ENCODE measurements at places on chromosomes 6 and 20.

- no peak for DNase-seq
These were observed 5.0 kb upstream of the DSE start for GRCh38 chr6:116365743-116366142.

DNA sequence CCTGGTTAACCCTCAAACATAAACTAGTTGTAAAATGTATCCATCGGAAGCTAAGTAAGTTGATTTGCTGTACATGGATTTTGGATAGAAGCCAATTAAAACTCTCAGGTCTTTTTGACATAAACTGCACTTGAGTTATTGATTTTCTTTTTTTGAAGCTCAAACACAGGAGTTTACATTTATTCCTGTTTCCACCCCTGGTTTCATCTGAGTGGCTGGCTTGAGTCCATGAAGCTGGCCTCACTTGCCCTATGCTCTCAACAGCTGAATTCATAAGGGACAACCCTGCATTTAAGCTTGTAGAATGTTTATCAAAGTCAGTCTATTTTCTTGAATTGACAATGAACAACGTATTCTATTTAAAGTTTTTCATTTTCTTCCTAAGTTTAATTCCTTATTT is 58.1 kb upstream of the PLEKHG1 start:
- DNase-seq, result no peak

DNA sequence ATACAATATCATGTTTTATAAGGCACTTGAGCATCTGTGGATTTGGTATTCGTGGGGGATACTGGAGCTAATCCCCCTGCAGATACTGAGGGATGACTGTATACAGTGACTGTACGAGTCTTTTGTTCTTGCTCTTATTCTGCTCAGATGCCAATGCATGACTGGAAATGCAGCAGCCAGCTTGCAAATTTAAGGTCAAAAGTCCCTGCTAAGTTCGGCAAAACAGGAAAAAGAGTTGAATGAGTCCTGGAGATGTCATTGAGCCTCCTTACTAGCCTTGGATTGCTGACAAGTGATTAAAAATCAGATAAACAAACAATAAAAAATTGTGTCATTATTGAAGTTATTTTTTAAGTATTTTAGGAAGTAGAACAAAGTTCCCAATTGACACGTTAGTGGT is 599.3 kb upstream of the IMPG1 start:
- no peak for DNase-seq

DNA sequence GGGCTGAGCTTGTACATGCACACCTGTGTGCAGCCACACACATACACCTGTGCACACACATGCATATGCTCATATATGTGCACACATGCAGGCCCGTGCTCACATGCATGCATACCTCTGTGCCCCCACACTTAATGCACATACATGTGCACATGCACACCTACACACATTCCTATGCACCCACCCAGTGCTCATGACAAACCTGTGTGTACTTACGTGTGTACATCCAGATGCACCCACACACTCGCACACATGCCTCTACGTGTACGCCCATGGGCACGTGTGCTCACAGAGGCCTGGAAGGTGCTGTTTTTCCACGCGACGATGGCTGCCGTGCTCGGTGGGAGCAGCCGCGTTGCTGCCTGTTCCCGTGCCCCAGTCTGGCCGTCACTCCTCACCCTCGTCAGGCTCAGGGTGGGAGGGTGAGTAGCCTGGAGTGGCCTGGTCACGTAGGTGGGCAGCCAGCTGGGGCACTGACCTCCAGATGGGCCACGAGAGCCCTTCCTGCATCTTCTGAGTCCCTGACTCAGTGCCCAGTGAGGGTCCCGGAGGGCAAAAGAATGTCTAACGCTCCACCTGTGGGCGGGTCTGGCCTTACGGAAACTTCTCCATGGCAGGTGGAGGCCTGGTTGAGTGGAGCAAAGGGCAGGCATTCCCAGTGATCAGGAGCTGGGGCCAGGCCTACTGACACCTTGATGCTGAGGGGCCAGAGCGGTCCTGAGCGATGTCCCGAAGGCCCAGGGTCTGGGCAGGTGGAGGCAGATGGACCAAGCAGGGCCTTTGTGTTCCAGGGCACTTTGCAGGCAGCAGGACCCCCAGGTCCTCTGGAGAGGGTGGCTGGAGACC is 8.0 kb upstream of the GATA5 start:
- no peak for DNase-seq

DNA sequence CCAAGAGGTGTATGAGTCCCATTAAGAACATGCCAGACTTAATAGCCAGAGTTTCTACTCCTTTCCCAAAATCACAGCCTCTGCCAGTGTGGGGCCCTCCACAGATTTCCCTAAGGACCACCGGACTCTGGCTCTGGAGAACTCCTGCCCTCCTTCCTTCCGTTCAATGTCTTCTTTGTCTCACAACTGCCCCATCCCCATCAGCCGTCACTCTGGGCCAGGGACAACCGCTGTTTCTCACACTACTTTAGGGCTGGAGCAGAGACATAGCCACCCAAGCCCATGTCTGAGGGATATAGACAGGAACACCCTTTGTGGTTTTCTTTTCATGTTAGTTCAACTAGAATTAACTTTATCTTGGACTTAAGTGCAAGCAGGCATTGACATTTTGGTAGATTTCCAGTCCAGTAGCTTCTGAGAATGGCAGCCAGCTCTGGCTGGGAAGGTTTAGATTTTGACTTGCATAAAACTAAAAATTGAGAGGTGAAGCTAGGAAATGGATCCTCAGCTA is 6.7 kb upstream of the ACSS1 start:
- no peak for DNase-seq

DNA sequence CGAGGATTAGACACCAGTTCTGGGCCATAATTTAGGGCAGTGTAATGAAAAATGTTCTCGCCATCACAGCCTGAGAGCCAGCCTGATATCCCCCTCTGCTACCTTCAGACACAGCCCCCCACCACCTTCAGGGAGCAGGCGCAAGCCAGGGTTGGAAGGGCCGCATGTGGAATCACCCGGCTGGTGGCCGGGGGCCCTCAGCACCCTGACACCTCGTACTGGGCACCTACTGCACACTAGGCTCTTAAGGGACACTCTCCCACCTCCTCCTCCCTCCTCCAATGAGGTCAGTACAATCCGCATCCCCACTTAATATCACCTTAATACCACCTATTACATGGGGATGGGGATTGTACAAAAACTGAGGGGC is 55.5 kb downstream of the BMP7 start:
- DNase-seq, result no peak

DNA sequence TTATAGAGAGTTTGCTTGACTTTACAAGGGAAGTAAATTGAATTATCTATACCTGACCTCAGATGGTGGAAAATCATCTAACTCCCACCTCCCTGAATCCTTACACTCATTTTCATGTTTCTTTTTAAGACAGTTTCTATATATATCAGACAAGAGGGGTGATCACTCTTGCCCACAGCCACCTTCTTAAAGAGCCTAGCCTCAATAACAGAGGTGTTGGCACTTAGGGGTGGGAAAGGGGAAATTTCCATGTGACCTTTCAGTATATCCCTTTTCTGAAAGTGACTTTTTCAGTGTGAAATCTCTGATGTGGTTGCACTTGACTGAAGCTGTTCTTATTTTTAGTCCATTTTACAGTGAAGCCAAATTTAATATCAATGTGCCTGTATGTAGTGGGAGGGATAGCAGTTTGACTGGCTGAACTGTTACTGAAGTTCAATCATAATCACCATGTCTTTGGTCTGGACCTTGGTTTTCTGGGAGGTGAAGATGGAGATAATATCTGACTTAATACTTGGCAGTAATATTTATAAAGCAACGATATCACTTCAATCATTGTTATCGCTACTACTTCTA is 141.3 kb downstream of the MAP3K7 start:
- DNase-seq, result peak; percentile 41

DNA sequence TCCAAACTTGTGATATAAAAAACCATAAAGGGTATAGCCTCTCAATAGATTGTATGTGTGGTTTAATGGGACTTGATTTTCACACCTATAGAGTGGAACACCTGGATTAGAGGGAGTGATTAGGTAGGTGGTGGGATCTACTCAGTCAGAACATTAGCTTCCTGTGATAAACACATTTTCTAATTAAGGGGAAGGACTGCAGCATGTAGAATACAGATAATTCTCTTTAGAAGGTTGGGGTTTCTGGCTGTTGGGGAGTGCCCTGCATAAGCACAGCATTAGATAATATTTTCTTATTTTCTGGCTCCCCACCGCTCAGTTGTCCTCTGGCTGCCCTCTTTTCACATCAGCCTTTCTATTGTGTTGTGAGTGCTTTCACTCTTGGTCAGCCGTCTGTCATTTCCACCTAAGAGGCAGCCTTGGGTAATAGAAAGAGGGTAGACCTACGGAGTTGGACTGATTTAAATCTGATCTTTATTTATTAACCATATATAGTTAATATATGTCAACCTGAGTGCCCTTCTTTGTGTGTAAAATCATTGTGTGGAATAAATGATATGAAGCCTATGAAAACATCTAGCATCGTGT is 8.0 kb downstream of the CSE1L start:
- DNase-seq, result no peak

GRCh38 chr20:63520934-63521601 is 503 bp downstream of the PPDPF start:
- peak; percentile 75 for DNase-seq

- DNase-seq, result no peak
These were observed 6.8 kb downstream of the PCSK2 start for GRCh38 chr20:17233626-17234025.

DNA sequence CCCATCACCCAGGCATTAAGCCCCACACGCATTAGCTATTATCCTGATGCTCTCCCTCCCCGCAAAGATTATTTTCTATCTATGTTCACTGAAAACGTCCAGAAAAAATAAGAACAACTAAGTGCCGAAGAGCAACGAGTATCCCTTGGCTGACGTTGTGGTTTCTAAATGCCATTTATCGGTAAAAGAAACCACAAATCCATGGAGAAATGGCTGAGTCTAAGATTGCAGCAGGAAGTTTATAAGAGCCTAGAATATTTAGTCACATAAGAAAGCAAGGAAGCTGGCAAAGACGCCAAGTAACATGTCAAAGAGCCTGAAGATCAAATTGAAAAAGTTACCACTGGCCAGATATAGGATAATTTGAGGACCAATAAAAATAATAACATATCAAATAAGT is 18.1 kb upstream of the NOX3 start:
- no peak for DNase-seq

GRCh38 chr6:48032151-48032550 is 78.8 kb downstream of the PTCHD4 start:
- no peak for DNase-seq

DNA sequence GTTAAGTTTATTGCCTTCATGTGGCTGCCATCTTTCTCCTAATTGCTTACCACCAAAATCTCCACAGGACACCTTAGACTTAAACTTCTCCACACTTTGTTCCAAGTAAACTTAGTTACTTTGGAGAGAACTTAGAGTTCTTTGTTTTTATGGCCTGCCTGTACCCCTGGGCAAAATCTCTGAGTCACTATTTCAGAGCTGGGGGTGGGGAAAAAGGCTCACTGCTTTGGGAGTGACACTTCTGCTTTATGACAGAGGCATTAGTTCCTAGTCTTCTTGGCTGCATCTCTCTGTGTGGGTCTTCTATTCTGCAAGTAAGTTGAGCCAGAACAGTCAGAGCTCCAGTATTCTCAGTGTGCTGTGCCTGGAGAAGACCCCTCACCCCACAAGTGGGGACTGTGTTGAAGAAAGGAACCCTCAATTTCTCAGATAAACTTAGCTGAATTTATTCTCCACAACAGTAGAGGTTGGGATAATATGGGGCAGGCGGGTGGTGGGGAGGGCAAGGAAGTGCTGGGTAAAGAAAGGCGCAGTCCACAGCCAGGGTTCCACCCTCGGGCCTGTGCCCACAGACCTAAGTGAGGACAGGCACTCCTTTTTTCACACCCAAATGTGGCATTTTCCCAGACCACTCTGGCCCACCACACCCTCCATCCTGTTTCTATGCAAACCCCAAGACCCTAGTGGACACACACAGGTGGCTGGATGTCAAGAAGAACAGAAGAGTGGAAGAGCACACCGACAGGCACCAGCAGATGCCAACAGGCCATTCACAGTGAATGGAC is 636.6 kb upstream of the MAN1A1 start:
- DNase-seq, result no peak

DNA sequence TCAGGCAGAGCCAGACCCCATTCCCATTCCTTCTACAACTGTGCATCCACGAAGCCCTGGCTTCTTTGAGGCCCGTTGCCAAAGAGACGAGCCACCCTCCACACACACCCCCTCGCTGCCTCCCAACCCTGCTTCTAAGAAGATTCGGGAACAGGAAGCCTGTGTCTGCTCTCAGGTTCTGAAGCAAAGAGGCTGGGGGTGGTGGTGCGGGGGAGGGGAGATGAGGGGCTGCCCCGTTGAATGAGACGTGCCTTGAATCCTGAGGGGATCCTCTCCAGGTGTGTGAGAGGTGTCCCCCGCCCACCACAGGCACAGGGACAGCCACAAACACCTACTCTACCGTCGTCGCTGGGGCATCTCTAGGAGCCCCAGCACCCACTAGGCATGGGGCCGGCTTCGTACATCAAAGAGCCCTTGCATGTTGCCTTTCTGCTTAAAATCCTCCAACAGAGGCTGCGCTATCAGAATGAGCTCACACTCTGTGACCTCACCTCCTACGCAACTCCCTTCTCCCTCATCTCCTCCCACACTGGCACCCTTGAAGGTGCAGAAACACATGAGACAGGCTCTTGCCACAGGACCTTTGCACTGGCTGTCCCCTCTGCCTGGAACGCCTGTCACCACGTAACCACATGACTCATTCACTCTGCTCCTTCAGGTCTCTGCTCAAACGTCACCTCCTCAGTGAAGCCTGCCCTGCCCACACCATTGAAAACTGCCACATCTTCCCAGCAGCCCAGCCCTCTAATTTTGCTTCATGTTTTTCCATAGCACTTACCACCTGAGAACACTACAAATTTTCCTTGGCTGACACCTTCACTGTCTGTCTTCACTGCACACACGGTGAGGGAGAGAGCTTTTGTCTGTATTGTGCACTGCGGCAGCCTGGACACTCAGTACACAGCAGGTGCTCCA is 58.5 kb downstream of the PREX1 start:
- DNase-seq, result peak; percentile 90

DNA sequence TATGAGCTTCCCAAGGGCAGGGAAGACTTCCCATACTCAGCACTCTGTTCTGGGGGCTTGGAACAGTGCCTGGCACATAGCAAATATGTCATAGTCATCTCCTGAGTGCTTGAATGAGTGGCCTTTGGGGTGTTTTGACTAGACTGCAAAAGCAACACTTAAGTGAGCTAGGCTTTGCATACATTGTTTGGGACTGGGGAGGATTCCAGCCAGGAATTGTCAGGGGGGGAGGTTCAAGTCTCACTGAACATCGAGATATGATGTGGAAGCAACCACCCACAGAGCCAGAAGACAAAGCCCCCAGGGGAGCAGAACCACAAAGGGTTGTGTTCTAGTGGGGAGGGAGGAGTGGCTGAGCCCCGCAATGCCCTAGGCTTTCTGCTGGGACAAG is 98.4 kb downstream of the SYCP2 start:
- no peak for DNase-seq

- DNase-seq, result no peak
These were observed 119.6 kb upstream of the FOXO3 start for GRCh38 chr6:108441141-108441540.
